ENCODE measurements at places on chromosomes 5 and 9.

- DNase-seq: no peak
Measured at GRCh38 chr5:147472664-147473475, 37.0 kb downstream of the DPYSL3 start.

- DNase-seq: no peak
Measured at GRCh38 chr9:137621131-137621757, 2.4 kb downstream of the EHMT1 start.

- DNase-seq: no peak
Measured at GRCh38 chr5:54570916-54571315, 53.4 kb downstream of the SNX18 start.

- DNase-seq: no peak
Measured at GRCh38 chr5:125836256-125836655, 587.0 kb upstream of the GRAMD2B start.

DNA sequence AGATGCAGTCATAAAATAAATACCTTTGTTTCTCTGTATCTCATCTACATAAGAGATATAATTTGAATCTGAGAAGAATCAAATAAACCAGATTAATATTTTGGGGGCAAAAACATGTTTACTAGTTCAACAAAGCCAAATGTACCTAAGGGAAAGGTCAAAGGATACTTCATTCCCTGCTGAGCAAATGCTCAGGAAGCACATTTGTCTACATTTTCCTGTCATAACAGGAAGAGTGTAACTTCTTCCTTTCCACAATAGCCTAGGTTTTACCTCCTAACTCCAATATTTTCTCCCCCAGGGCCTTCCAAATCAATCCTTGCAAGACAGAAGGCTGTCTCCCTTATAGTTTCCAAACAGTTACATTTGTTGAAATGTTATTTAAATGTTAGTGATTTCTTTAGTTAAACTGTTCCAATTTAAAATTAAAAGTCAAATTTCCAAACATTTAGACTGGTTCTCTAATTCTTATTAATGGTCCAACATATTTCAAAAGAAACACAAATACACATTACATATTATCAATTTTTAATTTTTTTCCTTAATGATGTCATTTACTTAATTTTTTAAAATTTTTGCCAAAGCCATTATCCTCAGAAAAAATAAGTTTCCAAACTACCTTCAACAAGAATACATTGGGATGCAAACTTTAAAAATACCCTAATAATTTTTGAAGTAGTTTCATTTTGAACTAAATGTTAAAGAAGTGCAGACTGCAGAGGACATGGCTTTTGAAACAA lies 67.8 kb downstream of the MEF2C start:
- DNase-seq: no peak

DNA sequence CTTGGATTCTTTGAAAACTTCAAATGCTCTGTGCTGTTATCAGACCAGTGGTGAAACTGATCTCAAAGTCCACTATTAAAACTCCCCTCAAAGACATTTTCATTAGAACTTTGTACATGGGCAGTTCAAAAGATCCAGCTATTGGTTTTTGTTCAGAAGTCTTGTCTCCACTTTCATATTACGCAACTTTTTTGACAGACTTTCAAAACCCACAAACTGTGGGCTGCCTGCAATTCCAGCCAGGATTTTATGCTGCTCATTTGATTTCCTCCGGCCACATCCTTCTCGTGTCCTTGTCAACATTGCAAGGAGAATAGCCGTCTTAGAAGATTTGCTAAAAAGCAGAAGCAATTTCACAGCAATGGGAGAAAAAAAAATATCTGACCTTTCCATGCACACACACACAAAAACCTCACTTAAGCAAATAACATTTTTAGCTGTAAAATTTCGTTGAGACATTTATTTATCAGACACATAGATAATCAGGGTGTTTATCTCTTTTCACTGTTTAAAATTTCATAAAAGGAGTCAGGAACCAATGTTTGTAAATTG lies 1990.5 kb downstream of the MAT2B start:
- DNase-seq: no peak

- no peak for DNase-seq
Measured at GRCh38 chr9:69829484-69829883, 8.9 kb downstream of the CFAP95 start.

GRCh38 chr5:151139015-151139414 lies 18.6 kb downstream of the ANXA6 start:
- DNase-seq: no peak

DNA sequence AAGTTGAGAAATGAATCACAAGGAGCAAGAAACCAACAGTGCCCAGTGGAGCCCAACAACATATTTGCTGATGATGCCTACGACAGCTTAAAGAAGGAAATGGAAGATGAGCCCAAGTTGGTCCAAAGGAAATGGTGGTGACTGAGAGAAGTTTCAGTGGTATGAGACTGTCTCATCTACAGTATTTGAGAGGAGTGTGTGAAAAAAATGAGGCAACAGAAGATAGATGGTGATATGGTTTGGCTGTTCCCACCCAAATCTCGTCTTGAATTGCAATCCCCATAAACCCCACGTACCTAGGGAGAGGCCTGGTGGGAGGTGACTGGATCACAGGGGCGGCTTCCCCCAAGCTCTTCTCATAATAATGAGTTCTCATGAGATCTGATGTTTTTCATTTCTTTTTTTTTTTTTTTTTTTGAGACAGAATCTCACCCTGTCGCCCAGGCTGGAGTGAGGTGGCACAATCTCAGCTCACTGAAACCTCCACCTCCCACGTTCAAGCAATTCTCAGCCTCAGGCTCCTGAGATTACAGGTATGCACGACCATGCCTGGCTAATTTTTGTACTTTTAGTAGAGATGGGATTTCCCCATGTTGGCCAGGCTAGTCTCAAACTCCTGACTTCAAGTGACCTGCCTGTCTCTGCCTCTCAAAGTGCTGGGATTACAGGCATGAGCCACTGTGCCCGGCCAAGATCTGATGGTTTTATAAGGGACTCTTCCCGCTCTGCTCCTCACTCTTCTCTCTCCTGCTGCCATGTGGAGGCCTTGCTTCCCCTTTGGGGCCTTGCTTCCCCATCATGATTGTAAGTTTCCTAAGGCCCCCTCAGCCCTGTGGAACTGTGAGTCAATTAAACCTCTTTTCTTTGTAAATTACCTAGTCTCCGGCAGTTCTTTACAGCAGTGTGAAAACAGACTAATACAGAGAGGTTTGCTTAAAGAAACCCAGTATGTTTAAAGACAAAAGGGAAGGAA lies 30.2 kb downstream of the EFCAB9 start:
- no peak for DNase-seq

GRCh38 chr9:76996700-76997099 lies 22.8 kb upstream of the FOXB2 start:
- DNase-seq: no peak

- DNase-seq: no peak
Measured at GRCh38 chr9:123657941-123658340, 272.0 kb downstream of the DENND1A start.

GRCh38 chr5:95424016-95424415 lies 32.9 kb downstream of the FAM81B start:
- no peak for DNase-seq

DNA sequence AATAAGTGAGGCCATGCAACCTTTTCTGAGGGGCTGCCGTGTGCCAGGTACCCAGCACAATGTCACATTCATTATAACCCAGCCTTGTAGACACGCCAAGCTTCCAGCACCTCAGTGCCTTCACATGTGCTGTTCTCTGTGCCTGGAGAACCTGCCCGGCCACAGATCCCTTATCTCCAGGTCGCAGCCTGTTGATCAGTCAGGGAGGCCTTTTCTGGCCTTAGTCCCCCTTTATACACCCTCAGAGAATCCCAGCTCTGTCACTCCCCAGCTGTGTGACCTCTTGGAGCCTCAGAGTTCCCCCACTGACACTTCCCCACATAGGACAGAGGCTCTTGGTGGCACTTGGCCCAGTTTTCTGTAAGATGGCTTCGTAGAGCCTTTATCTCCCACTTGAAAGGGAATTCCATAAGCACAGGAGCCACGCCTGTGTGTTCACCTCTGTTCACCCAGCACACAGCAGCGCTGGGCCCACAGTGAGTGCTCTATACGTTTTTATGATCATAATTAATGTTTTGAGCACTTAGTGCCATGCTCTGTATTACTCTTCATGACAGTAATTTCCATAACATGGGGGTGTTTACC lies 38.7 kb downstream of the NEURL1B start:
- DNase-seq: no peak

DNA sequence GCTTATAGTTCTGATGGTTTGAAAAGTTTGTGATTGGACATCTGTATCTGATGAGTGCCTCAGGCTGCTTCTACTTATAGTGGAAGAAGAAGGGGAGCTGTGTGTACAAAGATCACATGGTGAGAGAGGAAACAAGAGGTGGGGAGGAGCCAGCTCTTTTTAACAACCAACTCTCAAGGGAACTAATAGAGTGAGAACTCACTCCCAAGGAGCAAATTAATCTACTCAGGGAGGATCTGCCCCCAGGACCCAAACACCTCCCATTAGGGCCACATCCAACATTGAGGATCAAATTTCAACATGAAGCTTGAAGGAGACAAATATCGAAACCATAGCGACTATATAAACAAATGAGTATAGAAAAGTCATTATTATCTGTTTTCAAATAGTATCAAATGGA lies 64.7 kb upstream of the PRLR start:
- no peak for DNase-seq

DNA sequence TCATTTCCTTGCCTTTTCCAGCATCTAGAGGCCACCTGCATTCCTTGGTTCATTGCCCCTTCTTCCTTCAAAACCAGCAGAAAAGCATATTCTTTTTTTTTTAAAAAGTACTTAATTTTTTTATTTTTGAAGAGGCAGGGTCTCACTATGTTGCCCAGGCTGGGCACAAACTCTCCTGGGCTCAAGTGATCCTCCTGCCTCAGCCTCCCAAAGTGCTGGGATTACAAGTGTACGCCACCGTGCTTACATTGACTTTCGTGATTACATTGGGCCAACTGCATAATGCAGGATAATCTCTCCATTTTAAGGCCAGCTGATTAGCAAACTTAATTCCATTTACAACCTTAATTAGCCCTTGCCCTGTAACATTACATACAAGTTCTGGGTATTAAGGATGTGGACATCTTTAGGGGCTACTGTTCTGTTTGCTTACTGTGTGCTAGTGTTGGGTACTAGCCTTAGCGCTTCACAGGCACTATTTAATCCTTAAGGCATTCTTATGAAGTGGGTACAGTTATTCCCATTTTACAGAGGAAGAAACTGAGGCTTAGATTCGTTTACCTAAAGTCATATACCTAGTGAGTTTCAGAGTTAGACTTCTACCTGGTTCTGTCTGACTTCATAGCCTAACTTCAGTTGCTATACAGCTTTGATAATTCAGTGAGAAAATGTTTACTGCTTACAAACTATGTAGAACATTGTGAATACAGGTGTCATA lies 33.7 kb downstream of the SLC25A51 start:
- no peak for DNase-seq

DNA sequence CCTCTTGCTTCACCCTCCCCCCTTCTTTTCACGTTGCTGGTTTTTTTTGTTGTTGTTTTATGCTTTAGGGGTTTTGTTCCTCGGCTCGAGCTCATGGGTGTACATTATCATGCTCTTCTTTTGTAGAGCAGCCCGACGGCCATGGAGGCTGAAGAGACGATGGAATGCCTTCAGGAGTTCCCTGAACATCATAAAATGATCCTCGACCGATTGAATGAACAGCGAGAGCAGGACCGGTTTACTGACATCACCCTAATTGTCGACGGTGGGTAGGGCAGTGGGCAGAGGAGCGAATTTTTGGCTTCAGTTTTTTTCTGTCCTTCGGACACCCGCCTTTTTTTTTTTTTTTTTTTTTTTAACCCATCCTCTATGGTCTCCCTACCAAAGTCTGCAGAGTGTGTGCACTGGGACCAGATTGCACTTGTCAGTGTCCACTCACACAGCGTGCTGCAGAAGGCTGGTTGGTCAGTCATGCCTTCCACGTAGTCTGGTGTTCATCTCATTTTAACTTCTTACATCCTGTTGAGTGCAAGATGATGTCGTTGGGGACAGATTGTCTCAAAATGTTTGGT lies 1.3 kb downstream of the ZNF131 start:
- DNase-seq: no peak

GRCh38 chr9:27470291-27470856 lies 53.7 kb upstream of the IFNK start:
- DNase-seq: no peak

GRCh38 chr5:51544031-51544785 lies 161.0 kb downstream of the ISL1 start:
- no peak for DNase-seq

- no peak for DNase-seq
Measured at GRCh38 chr5:39584927-39585326, 160.1 kb upstream of the DAB2 start.

- DNase-seq: no peak
Measured at GRCh38 chr9:14231196-14231990, 82.5 kb downstream of the NFIB start.

GRCh38 chr5:103037673-103038455 lies 82.1 kb downstream of the GIN1 start:
- no peak for DNase-seq

DNA sequence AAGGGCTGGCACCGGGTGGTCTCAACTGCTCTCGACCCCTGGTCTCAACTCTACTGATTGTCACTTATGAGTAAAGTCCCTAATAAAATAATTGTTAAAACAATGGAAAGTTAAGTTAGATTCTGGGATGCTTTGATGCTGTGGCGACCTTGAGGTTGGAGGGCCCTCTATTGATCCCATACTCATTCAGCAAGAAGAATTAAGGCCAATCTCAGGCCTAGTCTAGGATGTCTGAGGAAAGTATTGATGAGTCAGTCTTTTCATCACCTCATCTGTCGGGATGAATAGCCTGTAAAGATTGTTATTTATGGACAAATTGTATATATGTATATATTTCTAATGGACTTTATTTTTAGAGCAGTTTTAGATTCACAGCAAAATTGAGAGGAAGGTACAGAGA lies 50.8 kb downstream of the WDR36 start:
- no peak for DNase-seq

- no peak for DNase-seq
Measured at GRCh38 chr9:85713897-85714296, 27.9 kb downstream of the AGTPBP1 start.

- no peak for DNase-seq
Measured at GRCh38 chr5:128328446-128328845, 209.6 kb downstream of the FBN2 start.

DNA sequence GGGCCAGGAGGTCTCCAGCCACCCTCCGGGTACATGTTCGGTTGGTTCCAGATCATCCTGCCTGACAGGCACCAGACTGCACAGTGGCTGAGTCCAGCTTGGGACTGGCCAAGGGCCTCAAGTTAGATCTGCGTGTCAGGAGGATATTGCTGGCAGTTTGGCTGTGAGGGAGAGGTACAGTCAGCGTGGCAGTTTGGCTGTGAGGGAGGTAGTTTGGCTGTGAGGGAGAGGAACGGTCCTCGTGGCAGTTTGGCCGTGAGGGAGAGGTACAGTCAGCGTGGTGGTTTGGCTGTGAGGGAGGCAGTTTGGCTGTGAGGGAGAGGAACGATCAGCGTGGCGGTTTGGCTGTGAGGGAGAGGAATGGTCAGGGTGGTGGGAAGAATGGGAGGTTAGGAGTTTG lies 39.0 kb downstream of the CACNA1B start:
- no peak for DNase-seq

- no peak for DNase-seq
Measured at GRCh38 chr5:96624596-96624995, 37.6 kb upstream of the CAST start.
